ENCODE measurements at places on chromosomes 3 and 15.
A peak's percentile ranks its signal among the peaks of the same experiment; 100 is the strongest.

GRCh38 chr3:23550402-23550801, 255.4 kb upstream of the UBE2E1 start:
- no peak for DNase-seq

DNA sequence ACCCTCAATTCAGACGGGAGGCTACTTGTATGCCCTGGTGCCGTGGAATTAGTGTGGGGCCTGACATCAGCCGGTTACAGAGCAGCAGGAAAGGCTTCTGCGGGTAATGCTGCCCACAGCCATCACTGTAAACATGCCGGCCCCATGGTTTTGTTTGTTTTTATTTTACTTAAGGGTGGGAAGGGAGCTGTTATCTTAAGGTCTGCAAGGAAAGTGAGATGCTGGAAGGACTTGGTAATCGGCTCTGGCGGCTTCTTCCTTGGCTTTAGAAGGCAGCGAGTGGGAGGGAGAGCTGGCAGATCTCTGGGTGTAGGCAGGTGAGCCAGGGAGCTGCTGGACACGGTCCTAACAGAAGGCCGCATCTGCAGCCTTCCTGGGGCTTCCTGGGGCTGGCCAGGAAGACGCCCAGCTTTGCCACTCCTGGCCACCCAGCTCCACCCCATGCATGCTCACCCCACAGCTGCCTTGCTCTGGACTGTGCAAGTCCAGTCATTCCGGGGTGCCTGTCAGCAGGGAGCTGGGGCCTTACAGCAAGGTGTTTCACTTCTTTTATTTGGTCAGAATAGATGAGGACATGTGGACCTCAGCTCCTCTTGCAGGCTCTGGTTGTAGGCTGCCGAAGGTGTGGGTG, 54.1 kb upstream of the FURIN start:
- no peak for DNase-seq

DNA sequence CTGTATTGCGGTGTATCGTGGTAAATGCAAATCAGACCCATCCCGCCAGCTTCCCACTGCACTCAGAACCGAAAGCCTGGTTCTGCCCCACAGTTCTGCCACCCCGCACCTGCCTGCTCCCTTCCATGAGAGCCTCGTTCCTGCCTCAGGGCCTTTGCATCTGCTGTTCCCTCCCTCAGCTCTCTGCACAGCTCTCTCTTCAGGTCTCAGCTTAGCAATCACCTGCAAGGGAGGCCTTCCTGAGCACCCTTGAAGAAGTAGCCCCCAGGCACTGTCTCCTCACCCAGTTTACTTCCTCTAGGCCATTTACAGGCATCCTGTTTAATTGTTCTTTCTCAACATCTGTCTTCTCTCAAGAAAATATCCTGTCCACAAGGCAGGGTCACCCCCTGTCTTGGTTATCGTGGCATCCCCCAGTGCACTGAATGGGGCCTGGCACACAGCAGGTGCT, 13.3 kb upstream of the IQSEC1 start:
- no peak for DNase-seq

DNA sequence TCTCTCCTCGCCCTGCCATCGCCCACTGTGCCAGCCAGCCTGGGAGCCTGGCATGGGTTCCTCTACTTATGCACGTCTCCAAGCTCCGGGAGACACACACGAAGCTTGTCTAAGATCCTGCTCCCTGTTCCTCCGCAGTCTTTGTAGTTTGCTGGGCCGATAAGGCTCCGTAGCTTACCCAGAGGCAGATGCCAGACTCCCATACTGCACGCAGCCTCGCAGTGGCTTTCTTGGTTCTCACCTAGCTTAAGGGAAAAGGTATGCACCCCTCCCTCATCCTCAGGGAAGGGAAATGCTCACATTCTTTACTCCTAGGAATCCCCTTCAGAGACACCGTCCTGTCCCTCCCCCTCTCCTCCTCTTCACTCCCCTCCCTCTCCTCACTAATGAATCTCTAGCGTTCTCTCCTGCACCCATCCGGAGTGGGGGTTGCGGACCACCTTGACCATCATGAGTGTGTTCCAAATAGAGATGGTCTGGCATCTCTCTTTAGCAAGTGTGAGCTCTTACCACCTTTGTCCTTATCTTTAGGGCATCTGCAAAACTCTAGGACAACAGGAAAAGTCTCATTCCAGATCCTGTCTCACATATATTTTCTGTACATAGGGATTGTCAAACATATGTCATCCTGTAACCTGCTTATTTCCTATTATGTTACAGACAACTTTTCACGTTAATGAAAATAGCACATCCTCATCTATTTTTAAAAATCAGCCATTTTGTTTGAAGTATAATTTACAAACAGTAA, 56.5 kb downstream of the TMEM266 start:
- no peak for DNase-seq

GRCh38 chr3:33046521-33046920, 50.4 kb downstream of the GLB1 start:
- DNase-seq: no peak

DNA sequence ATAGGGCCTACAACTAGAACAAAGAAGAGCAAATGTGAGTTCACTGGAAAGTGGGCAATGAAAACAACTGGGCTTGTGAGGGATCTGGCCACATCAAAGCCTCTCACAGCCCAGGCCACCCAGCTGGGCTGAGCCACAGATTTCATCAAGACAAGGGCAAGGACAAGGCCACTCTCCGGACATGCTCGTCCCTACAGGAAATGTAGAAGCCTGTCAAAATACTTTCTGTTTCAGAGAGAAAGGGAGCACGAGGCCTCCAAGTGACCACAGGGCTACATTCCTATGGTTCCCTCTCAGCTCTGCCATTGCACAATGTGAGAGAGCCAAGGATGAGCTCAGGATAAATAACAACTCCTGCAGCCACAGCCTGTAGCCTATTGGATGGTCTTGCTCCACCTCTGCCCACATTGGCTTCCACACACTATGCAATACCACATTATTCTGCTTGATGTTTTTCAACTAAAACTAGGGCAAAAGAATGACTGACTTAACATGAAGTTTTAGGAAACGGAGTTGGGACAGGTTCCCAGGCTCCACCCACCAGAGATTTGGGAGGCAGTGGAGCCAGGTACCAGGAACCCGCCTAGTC, 12.1 kb downstream of the TBC1D2B start:
- peak; percentile 48 for DNase-seq

GRCh38 chr3:55000546-55000945, 72.7 kb upstream of the LRTM1 start:
- DNase-seq: no peak

- no peak for DNase-seq
Measured at GRCh38 chr15:62476163-62476562, 311.1 kb upstream of the C2CD4B start.

- DNase-seq: no peak
Measured at GRCh38 chr15:72139667-72140066, 21.5 kb downstream of the SENP8 start.

GRCh38 chr3:69353503-69353902, 32.4 kb downstream of the FRMD4B start:
- no peak for DNase-seq

- DNase-seq: no peak
Measured at GRCh38 chr15:82812994-82813393, 3.6 kb downstream of the WHAMM start.

GRCh38 chr3:18376682-18377081, 48.5 kb downstream of the SATB1 start:
- DNase-seq: no peak

GRCh38 chr3:177781686-177782161, 584.4 kb upstream of the TBL1XR1 start:
- no peak for DNase-seq

- no peak for DNase-seq
Measured at GRCh38 chr15:66848116-66848515, 146.1 kb downstream of the SMAD6 start.

GRCh38 chr3:12190221-12190807, 31.6 kb upstream of the TIMP4 start:
- no peak for DNase-seq

DNA sequence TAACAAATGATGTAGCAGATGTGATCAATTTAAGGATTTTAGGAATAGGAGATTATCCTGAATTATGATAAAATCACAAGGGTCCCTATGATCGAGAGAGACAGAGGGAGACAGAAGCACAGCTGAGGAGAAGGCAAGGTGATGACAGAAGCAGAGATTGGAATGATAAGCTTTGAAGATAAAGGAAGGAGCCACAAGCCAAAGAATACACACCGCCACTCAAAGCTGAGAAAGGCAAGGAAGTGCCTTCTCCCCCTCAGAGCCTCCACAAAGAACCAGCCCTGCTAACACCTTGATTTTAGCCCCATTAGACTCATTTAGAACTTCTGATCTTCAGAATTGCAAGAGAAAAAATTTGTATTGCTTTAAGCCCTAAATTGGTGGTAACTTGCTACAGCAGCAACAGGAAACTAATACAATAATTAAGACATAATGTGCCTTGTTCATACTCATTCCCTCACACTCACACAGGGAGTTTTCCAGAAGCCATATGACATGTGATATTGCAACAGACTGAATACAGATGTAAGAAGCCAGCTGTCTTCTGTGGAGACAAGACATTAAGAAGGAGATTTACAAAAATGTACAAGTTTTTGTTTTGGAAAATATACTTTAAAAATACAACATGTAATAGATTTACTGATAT, 38.2 kb downstream of the TRANK1 start:
- no peak for DNase-seq

GRCh38 chr3:144665567-144666053, 694.0 kb downstream of the DIPK2A start:
- DNase-seq: no peak

GRCh38 chr3:12833222-12834161, 7.9 kb downstream of the RPL32 start:
- DNase-seq: no peak

DNA sequence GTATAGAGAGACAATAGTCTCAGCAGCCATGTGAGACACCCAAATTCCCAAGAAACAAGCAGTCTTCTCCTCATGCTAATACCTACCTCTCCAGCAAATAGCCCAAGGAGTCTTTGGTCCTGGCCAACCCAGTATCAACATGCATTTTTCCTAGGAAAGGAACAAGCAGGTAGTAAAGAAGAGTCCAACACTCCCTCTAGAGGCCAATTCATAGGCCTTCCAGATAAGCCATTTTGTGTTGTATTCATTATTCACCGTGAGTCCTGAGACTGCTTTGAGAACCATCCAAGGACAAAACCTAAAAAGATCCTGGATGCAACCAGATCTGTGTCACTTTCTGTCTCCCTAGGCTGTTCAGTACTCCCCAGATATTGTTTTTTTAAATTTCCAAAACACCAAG, 63.6 kb upstream of the SNTN start:
- DNase-seq: no peak

DNA sequence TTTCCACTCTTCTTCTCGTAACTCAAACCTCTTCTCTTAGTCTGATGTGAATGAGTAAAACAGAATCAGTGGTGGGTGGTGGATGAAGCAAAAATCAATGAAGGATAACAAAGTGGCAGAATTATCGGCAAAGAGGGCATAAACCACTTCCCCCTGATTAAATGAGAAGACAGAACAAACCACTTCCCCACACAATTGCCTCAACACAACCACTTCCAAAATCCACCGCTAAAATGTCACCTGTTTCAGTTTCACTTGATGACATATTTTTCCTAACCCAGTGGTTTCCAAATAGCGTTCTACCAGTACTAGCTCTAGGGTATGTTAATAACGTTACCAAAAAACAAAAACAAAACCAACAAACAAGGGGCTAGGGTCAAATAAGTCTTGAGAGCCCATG, 478.7 kb upstream of the WNT5A start:
- no peak for DNase-seq

GRCh38 chr3:12679468-12679867, 15.6 kb upstream of the RAF1 start:
- no peak for DNase-seq

- DNase-seq: no peak
Measured at GRCh38 chr3:110932567-110932966, 139.0 kb upstream of the NECTIN3 start.

DNA sequence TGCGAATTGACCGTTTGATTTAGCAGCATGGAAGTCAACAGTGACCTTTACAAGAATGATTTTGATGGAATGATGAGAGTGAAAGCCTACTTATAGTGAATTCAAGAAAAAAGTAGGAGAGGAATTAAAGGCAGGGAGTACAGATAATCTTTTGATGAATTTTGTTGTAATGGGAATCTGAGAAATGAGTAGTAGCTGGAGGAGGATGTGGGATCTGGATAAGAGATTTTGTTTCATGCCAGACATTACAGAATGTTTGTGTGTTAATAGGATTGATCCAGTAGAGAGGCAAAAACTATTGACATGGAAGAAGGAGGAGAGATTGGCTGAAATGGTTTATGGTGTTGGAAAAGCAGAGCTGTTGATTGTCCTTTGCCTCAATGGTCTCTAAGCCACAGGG, 17.4 kb upstream of the ZNF609 start:
- DNase-seq: no peak

- DNase-seq: no peak
Measured at GRCh38 chr3:165783383-165783782, 53.8 kb downstream of the BCHE start.

DNA sequence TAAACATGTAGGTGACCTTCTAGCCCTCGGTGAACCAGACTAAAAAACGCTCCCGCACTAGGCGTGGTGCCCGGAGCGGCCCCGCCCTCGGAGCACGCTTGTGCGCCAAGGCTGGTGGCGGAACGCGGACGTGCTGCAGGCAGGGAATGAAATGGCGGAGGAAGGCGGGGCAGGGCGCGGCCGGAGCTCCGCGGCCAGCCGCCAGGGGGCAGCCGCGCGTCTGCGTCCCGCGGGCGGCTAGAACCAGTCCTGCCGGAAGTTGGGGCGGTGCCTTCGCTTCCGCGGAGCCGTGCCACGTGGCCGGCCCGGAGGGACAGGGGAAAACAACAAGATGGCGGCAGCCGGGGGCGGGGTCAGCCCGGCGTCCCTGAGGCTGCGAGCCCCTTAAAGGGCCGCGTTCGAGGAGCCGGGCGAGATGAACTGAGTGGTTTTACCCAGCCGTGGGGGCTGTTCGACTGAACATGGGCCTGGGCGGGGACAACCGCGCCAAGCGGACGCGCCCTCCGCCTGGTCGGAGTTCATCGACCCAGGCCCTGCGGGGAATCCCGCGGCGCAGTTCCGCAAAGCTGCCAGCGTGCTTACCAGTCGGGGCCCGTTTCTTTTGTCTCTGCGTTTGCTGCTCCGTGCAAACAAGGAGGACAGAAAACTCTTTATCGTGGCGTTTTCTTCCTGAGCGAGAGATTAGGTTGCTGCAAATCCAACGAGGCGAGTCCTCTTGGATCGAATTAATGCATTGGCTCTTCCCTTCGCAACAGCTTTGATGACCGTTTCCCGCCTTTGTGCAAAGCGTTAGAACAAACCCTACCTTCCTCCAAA, 90.9 kb upstream of the CHD2 start:
- DNase-seq: peak; percentile 93

- no peak for DNase-seq
Measured at GRCh38 chr15:78016860-78017259, 60.7 kb downstream of the TBC1D2B start.

DNA sequence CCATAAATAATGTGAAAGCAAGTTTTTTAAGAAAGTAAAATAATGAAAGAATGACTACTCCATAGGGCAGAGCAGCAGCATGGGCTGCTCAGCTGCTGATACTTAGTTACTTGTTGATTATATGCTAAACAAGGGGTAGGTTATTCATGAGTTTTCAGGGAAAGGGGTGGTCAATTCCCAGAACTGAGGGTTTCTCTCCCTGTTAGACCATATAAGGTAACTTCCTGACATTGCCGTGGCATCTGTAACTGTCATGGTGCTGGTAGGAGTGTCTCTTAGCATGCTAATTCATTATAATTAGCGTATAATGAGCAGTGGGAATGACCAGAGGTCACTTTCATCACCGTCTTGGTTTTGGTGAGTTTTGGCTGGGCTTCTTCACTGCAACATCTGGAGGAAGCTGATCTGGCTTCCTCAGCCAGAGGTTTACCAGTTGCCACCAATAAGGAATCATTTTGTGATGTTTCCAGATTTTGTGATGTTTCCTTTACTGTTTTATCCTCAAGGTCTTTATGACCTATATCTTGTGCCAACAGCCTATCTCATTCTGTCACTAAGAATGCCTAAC, 121.8 kb upstream of the CHL1 start:
- no peak for DNase-seq
